ENCODE measurements at places on chromosomes 6 and 20.

- DNase-seq = no peak
Measured at GRCh38 chr20:7248281-7249201, 481.1 kb downstream of the BMP2 start.

DNA sequence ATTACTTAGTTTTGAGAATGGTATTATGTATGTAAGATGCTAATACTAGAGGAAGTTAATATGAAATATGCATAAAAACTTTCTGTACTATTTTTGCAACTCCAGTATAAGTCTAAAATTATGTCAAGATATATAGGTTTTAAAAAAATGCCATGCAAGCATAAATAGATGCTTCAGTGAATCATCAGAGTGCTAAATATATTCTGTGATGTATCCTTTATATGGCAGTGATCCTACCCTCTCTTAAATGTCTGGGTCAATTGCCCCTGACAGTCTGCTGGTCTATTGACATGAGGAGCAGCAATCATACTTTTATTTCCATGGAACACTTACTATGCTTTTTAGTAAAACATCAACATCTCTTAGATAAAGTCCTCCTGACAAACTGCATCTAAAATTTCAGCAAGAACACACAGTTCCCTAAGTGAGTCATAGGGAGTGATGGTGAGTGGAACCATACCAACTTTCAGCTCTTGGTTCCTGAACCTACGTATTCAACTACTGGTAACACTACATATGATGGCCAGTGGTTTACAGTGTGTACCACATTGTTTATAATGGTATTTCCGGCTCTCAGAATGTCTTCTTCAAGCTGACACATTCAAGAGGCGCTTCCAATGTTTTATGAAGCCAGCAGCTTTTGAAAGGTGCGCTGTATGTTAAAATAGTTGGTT, 928.7 kb upstream of the GJE1 start:
- DNase-seq = no peak

DNA sequence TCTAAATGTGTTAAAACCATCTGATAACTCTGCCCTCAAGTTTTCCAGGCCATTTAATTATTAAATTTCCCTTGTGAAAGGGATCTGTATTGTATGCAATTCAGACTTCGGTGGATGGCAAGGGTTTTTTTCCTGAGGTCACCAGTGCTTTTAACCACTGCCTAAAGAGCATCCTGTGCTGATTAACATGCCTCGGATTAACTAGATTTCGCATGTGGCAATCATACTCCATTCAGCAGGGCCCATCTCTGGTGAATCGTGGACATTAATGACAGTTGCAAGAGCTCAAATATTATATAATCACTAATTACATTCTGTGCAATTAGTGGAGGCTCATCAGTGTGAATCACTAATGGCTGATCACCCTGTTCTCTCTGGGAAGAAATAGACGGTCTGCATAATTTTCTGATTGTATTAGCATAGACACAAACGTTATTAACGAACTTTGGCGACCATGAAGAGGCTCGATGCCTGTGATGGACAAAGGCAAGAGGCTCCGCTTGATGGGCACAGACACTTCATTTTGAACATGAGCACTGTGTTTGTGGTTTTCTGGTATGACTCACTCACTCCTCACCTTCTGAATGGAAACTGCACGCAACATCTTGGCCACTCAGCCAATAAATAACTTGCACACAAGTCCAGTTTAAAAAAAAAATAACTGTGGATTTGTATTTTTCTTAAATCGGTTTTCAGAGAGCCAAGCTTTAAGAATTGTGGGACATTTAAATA, 31.4 kb downstream of the LINC00237 start:
- DNase-seq = no peak

DNA sequence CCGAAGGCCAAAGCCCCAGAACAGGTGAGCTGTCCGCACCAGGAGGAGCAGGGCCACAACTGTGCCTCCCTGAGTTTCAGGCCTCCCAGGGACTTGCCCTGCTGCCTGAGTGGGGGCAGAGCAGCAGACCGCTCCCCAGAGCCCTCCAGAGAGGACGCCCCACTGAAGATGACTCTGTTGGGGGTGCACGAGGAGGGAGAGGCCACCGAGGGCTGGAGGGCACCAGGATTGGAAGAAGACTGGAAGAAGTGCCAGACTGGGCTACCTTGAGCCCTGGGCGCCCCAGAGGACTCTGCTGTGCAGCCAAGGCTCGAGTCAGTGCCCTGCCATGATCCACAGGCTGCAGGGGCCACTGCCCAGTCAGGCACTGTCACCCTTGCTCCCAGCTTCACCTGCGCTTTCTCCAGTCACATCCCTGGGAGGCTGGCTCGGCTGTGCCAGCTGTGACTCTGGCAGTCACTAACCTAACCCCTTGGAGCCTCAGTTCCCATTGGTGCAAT, 11.3 kb downstream of the CST7 start:
- DNase-seq = no peak

DNA sequence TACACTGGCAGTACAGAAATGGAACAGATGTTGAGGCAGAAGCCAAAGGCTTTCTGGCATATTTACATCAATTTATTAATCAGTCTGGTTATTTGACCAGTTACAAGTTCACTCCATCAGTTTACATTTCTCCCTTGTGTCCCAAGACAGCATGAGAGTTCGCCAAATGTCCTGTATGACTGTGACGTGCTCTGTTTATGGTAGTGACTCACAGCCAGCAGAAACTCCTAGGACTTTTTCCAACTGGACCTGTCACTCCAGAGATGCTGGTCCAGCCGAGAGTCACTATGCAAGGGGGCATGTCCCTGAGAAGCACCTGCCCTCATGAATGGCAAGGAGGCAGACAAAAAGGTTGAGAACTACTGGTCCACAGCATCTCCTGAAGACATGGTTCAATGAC, 160.0 kb downstream of the LRFN2 start:
- no peak for DNase-seq

DNA sequence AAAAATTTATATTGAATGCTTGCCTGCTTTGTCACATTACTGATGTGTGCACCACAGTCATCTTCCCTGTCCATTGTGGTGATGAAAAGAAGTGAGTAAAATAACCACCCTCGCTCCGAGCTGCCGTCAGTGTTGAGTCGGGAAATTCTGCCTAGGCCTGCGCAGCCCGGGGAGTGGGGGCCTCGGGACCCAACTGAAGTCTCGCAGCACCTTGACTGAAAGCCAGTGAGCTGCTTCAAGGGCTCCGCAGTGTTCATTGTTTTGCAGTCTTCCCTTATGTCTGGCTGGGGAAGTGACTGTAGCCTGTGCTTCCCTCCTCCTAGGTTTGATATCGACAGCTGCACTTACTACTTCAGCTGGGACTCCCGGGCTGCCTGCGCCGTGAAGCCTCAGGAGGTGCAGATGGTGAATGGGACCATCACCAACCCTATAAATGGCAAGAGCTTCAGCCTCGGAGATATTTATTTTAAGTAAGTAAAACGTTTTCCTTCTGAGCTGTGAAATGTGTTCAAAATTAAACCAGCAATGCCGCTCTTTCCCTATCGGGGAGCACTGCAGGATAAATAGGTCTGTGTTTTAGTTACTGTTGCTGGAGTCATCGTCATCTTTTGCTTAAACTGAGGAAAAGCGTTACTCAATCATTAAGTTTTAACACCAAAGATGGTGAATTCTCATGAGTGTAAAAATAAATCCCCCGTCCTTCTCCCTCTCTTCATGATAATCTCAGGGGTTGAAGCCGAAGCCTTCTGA, 32.7 kb upstream of the SLC22A1 start:
- no peak for DNase-seq

DNA sequence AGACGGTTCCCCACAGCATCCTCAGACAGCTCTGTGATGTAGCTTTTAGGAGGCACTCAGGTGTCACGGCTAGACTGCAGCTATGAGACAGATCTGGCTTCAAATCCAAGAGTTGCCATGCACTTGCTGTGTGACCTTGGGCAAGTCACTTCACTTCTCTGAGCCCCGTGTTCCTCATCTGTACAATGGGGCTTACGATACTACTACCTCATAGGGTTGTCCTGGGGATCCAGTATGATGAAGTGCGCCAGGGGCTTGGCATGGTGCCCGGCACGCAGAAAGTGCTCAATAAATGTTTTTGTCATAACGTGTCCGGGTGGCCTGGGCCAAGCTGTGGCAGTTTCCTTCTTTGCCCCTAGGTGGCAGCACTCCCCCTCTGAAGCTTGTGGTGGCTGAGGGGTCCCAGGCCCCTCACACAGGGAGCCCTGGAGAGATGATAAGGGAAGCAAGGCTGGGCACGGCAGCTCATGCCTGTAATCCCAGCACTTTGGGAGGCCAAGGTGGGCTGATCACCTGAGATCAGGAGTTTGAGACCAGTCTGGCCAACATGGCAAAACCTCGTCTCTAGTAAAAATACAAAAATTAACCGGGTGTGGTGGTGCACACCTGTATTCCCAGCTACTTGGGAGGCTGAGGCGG, 19.1 kb upstream of the CHMP4B start:
- DNase-seq = no peak

DNA sequence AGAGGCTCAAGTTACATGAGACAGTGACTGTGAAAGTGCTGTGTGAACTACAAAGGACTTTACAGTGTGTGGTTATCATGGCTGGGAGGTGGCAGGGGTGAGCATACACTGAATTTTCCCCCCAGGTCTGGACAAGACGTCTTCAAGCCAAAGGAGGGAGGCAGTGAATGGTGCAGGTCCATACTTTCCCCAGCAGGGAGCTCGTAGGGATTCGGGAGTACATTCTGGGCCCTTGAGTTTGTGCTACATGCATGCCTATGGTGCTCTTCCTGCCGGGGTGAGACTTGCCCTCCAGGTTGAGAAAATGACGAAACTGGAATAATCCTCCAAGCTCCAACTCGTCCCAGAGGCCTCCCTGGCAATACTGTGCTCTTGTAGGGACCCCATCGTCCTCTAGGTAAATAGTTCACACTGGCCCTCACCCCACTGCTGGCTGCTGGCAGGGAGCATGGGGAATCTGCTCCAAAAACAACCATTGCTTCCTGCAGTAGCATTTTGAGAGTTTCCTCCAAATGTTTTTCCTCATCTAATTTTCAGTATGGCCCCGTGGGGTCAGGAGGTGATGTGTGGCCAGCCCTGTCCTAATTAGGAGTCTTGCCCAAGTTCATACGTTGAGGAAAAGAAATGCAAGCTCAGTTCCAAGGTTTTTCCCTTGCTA, 57.6 kb downstream of the ZNF831 start:
- DNase-seq = no peak

GRCh38 chr20:11003341-11003740, 329.5 kb upstream of the JAG1 start:
- no peak for DNase-seq

DNA sequence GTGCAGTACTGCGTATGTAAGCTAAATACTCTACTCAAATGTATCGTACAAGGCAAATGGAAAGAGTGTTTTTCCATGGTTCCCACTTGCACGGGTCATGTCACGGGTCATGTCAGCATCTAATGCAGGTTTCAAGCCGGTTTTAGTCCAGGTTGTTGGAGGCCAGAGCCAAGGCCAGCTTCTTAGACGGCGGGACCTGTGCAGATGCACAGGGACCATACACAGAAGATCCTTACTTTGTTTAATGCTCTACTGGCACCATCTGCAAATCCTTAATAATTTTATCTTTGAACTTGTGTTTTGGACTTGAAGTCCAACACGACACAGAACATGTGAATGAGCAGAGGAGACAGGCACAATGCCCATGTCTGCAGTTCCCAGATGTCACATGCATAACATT, 42.7 kb downstream of the SOD2 start:
- DNase-seq = no peak

DNA sequence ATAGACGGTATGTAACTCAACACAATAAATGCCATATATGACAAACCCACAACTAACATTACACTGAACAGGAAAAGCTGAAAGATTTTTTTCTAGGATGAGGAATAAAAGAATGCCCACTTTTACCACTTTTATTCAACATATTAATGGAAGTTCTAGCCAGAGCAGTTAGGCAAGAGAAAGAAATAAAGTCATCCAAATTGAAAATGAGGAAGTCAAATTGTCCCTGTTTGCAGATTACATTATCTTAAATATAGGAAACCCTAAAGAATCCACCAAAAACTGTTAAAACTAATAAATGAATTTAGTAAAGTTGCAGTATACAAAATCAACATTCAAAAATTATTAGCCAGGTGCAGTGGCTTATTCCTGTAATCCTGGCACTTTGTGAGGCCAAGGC, 24.6 kb upstream of the ADGB start:
- DNase-seq = no peak

DNA sequence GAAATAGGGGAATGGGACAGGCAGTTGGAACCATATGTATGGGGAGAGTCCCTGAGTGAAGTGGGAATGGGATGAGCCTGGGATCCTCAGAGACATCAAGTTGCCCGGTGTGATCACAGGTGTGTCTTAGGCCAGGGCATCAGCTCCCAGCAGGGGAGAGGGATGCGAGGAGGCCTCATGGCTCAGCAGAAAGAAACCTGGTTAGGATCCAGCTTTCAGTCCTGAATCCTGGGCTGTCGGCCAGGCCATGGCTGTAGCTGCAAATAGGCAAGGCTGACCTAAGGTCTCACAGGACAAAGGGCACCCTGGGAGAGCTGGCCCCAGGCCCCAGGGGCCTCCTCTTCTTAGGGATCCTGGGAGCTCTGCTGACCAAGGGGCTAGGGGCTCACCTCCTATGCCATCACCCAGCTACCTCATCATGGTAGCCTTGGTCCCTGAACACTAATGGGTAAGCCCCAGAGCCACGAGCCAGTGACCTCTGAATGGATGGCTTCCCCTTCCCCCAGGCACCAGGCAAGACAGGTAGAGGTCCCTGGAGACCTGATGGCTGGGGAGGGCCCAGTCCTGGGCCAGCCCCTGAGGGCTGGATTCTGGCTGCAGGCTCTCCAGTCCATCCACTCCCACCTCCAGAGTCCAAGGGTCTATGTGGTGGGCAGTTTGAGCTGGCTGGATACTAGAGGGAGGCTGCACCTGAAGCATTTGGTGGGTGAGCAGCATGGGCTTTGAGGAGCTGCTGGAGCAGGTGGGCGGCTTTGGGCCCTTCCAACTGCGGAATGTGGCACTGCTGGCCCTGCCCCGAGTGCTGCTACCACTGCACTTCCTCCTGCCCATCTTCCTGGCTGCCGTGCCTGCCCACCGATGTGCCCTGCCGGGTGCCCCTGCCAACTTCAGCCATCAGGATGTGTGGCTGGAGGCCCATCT, at the start of gene SLC22A7:
SLC22A7 (plus strand) TSS at position 617 of the 921 bp plus-strand sequence; CDS start at position 716, 99 bp downstream.
- no peak for DNase-seq
